ENCODE measurements at places on chromosomes 7 and 10. TPM values are rescaled to one million over a fixed set of nuclear protein-coding genes. Genes with fewer than 3 reads are reported as not detected.
A peak's percentile ranks its signal among the peaks of the same experiment; 100 is the strongest.

GRCh38 chr7:74094224-74095101 lies 10.9 kb downstream of the LIMK1 start:
- H3K4me3 ChIP-seq: peak overlapping the region; percentile 53
- peak overlapping the region; percentile 92 for H3K27ac ChIP-seq
- peaks cover 28% of the 10 kb centered on the region for H3K36me3 ChIP-seq

DNA sequence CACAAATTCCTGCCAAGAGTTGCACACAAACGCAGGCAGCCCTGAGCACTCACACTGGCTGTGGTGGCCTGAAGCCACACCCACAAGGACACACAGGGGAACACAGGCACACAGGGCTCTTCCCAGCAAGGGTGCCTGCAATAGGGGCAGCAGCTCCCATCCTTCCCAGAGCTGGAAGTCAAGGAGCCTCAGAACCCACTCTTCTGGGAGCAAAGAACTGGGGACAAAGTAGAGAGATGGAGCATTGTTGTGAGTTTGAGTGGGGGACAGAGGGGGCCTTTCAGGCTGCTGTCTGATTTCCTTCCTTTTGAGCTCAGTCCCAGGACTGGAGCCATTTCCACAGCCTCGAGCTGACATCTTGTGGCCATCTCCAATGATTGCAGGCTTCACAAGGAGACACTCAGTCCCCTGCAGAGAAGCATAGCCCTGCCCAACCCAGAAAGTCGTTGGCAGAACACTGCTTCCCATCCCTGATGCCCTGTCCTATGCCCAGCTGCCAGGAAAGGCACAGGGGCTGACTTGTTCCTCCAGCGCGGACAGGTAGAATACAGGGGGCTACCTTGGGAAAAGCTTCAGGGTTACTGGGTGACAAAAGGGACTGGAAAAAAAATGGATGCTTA lies 34.4 kb upstream of the SLF2 start:
- no peak overlapping the region for H3K4me3 ChIP-seq
- no peaks in the 10 kb centered on the region for H3K36me3 ChIP-seq
- peaks cover 3% of the 10 kb centered on the region for H3K4me1 ChIP-seq
- DNase-seq: no peak
- peaks cover 28% of the 10 kb centered on the region for H3K27me3 ChIP-seq
- H3K27ac ChIP-seq: no peak overlapping the region

- H3K4me1 ChIP-seq: peaks cover 8% of the 10 kb centered on the region
- no peak overlapping the region for H3K4me3 ChIP-seq
- H3K27me3 ChIP-seq: no peaks in the 10 kb centered on the region
These were observed 102.5 kb downstream of the SAMD9 start for GRCh38 chr7:93015101-93015778.

GRCh38 chr7:151399305-151399601 lies 10.6 kb downstream of the WDR86 start:
- H3K4me3 ChIP-seq: no peak overlapping the region
- no peaks in the 10 kb centered on the region for H3K4me1 ChIP-seq
- H3K27ac ChIP-seq: no peak overlapping the region
- H3K27me3 ChIP-seq: peaks cover 14% of the 10 kb centered on the region

GRCh38 chr10:30529373-30529998 lies 95.5 kb downstream of the MAP3K8 start:
- H3K36me3 ChIP-seq: no peaks in the 10 kb centered on the region
- no peak overlapping the region for H3K4me3 ChIP-seq
- no peak for DNase-seq
- H3K4me1 ChIP-seq: no peaks in the 10 kb centered on the region
- no peaks in the 10 kb centered on the region for H3K27me3 ChIP-seq

DNA sequence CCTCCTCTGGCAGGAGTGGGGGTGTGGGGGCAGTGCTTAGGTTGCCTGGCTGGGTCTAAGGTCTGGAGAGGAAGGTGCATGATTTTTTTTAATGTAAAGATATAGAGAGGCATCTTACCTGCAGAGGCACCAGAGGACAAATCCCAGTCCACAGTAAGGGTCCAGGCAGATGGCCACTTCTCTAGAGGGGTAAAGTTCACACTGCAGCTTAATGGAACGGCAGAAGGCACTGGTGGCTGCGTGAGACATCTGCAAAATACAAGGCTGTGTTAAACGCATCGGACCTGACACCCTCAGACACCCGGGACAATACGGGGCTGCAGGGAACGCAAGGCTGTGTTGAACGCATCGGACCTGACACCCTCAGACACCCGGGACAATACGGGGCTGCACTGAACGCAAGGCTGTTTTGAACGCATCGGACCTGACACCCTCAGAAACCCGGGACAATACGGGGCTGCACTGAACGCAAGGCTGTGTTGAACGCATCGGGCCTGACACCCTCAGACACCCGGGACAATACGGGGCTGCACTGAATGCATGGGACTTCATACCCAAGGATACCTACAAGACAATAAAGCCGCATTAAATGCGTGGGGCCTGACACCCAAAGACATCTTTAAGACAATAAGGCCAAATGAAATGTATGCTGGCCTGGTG lies 206.0 kb downstream of the ZMYND11 start:
- DNase-seq: no peak
- no peak overlapping the region for H3K4me3 ChIP-seq
- H3K27ac ChIP-seq: no peak overlapping the region
- H3K36me3 ChIP-seq: no peaks in the 10 kb centered on the region

DNA sequence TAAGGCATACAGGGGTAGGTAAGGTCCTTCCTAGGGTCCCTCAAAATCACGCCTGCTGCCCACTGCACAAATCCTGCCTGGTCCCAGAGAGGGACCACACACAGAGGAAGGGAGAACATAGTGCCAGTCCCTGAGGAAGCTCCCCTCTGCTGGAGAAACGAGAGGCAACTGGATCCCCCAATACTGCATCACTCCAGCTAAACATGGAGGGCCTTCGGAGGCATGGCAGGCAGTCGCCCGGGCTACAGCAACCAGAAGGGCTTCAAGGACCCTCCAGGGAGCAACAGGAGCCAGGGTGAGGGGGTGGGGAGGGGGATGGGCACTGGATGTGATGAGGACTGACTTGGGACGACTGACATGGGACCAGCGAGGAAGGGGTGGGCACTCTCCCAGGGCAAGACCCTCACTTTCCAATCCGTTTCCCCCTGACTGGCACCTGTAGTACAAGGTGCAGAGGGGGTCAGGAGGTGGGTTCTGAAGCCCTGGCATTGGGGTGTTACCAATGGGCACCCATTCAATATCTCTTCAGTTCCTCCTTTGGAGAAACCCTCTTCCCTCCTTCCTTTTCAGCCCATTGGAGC lies 21.7 kb downstream of the DDIT4 start:
- no peaks in the 10 kb centered on the region for H3K27me3 ChIP-seq
- no peak for DNase-seq
- H3K4me3 ChIP-seq: no peak overlapping the region
- H3K27ac ChIP-seq: peak overlapping the region; percentile 99
- H3K36me3 ChIP-seq: no peaks in the 10 kb centered on the region
- peaks cover 7% of the 10 kb centered on the region for H3K4me1 ChIP-seq

DNA sequence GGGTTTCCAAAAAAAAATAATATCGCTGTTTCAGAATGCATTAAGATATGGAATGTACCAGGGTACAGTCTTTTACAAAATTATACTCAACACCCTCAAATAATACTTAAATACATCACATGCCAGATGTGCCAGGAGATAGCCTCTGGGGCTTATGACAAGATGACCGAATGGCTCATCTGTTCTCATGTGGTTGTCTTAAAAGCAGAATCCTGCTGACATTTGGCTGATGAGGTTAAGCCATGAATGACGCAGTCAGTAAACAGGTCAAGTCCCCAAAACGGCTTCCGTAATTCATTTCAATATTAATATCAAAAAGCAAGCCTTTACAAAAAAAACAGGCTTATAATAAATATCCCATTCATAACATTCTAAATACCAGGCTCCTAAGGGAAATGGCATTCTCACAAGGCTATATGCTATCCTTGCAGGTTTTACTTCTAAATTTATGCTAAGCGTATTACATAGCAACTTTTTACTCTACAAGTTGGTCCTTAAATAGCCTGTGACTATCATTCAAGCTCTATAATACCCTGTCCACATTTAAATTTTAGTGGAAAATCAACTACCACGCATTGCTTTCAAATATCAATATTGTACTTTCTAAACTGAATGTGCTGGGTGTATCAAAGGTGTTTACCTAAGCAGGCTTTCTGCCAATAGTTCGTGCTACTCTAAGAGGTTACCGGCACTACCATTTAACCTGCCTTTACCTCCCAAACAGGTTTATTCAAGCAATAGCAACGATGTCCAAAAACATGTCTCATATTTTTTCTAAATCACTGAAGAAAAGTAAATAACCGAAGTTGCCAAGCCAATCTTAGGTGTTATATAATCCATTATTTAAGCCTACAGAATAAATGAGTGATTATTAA lies 15.6 kb downstream of the SMURF1 start:
- no peak for DNase-seq
- no peaks in the 10 kb centered on the region for H3K36me3 ChIP-seq
- no peak overlapping the region for H3K4me3 ChIP-seq
- peak overlapping the region; percentile 39 for H3K27ac ChIP-seq

GRCh38 chr10:33880291-33880690 lies 545.8 kb upstream of the NRP1 start:
- no peaks in the 10 kb centered on the region for H3K27me3 ChIP-seq
- H3K27ac ChIP-seq: no peak overlapping the region
- no peaks in the 10 kb centered on the region for H3K36me3 ChIP-seq

- DNase-seq: peak; percentile 87
- no peaks in the 10 kb centered on the region for H3K36me3 ChIP-seq
- H3K27ac ChIP-seq: peak overlapping the region; percentile 59
- no peak overlapping the region for H3K4me3 ChIP-seq
These were observed 30.1 kb downstream of the AFAP1L2 start for GRCh38 chr10:114374053-114374791.

DNA sequence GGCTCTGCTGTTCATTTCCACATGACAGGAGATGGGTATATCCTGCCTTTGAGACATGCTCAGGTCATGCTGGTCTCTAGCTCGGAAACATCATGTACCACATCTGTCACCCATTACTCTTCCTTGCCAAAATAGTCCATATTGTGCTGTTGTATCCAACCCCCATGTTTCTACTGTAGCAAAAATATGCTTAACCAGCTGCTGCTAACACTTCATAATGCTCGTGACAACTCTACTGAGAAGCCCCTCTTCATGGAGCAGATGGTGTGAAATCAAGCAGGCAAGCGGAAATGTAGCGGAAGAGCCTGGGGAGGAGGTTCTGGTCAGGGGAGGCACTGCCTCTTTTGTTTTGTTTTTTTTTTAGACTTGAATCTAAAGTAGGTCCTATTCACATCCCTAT lies 82.9 kb downstream of the NPY start:
- H3K27me3 ChIP-seq: no peaks in the 10 kb centered on the region
- no peak overlapping the region for H3K27ac ChIP-seq
- peak; percentile 17 for DNase-seq
- H3K4me3 ChIP-seq: no peak overlapping the region
- no peaks in the 10 kb centered on the region for H3K4me1 ChIP-seq

GRCh38 chr7:50185951-50186682 lies 93.1 kb upstream of the ZPBP start:
- H3K27ac ChIP-seq: no peak overlapping the region
- no peak for DNase-seq
- no peaks in the 10 kb centered on the region for H3K4me1 ChIP-seq
- no peak overlapping the region for H3K4me3 ChIP-seq
- H3K36me3 ChIP-seq: no peaks in the 10 kb centered on the region

DNA sequence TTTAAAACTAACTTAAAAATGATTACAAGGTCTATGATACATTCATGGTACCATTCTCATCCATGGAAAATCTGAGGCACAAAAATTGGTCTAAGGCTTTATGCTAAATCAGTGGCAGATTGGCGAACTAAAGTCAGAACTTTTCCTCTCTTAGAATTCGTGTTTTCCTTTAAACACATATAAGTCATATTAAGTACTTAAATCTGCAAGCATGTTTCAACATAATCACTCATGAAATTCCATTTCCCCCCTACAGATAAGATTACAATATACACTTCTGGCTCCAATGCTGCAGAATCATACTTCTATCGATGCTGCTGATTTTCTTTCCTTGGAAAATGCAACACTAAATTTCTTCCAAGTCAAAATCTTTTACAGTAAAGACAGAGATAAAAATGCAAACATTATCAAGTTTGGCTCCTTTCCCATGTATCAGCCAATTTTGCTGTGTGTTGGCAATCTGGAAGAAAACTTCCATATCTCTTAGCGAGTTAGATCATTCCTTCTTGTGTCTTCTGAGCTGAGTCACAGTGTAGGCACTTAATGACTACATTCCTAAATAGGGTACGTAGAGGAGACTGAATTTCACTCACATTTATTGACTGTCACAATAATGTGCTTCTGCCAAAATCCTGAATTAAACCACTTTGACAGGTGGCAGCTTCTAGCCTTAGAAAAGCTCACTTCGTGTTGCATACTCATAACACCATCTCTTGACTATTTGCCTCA lies 76.4 kb upstream of the LRRC17 start:
- H3K4me1 ChIP-seq: no peaks in the 10 kb centered on the region
- H3K36me3 ChIP-seq: no peaks in the 10 kb centered on the region
- H3K27ac ChIP-seq: no peak overlapping the region
- DNase-seq: no peak
- no peaks in the 10 kb centered on the region for H3K27me3 ChIP-seq
- no peak overlapping the region for H3K4me3 ChIP-seq

GRCh38 chr7:44385434-44386138 lies 60.2 kb upstream of the CAMK2B start:
- no peaks in the 10 kb centered on the region for H3K36me3 ChIP-seq
- H3K4me3 ChIP-seq: no peak overlapping the region
- no peaks in the 10 kb centered on the region for H3K4me1 ChIP-seq

DNA sequence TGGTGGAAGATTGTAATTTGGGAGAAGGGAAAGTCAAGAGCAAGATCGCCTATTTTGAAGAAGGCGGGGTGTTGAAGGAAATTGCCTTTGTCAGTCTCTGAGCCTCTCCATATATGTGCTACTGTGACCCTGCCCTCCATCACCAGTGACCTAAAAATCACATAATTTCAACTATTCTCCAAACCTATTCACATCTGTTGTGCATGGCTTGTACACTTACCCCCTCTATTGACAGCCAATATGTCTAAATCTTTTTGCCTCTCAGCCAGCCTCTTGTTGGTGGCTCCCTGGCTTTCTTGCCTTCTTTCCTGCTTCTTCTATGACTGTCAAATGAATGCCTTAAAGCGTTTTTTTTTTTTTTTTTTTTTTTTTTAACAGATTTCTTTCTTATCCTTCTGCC lies 295.6 kb downstream of the AUTS2 start:
- H3K4me3 ChIP-seq: no peak overlapping the region
- no peaks in the 10 kb centered on the region for H3K36me3 ChIP-seq
- H3K27ac ChIP-seq: no peak overlapping the region
- DNase-seq: peak; percentile 12
- no peaks in the 10 kb centered on the region for H3K4me1 ChIP-seq

GRCh38 chr7:1848911-1849311 lies 178.8 kb downstream of the ELFN1 start:
- no peak overlapping the region for H3K4me3 ChIP-seq
- H3K4me1 ChIP-seq: no peaks in the 10 kb centered on the region
- DNase-seq: no peak
- H3K27ac ChIP-seq: no peak overlapping the region
- no peaks in the 10 kb centered on the region for H3K27me3 ChIP-seq

- no peaks in the 10 kb centered on the region for H3K4me1 ChIP-seq
- DNase-seq: no peak
- no peak overlapping the region for H3K4me3 ChIP-seq
- no peaks in the 10 kb centered on the region for H3K27me3 ChIP-seq
These were observed 628.7 kb downstream of the TYW1 start for GRCh38 chr7:67625257-67625737.

- H3K27me3 ChIP-seq: no peaks in the 10 kb centered on the region
- H3K4me3 ChIP-seq: no peak overlapping the region
- no peaks in the 10 kb centered on the region for H3K36me3 ChIP-seq
- no peak overlapping the region for H3K27ac ChIP-seq
These were observed 80.3 kb upstream of the LYZL2 start for GRCh38 chr10:30709700-30710358.

The HTR5A gene
- total RNA-seq: not detected

The PLXNA4 gene
- total RNA-seq: 6.6 TPM

The SPDYE6 gene
- total RNA-seq: not detected

The LGI1 gene
- total RNA-seq: not detected

The CPEB3 gene
- total RNA-seq: 3.5 TPM

The TPK1 gene
- total RNA-seq: 15.5 TPM

The VIPR2 gene
- total RNA-seq: 0.50 TPM

The KCNMA1 gene
- total RNA-seq: 14.8 TPM

Data from left lung (tissue), 14 donors.